Endodermal cell (in vitro differentiated cells): ENCODE measurements at places on chromosomes 5 and 9.
A peak's percentile ranks its signal among the peaks of the same experiment; 100 is the strongest.

DNA sequence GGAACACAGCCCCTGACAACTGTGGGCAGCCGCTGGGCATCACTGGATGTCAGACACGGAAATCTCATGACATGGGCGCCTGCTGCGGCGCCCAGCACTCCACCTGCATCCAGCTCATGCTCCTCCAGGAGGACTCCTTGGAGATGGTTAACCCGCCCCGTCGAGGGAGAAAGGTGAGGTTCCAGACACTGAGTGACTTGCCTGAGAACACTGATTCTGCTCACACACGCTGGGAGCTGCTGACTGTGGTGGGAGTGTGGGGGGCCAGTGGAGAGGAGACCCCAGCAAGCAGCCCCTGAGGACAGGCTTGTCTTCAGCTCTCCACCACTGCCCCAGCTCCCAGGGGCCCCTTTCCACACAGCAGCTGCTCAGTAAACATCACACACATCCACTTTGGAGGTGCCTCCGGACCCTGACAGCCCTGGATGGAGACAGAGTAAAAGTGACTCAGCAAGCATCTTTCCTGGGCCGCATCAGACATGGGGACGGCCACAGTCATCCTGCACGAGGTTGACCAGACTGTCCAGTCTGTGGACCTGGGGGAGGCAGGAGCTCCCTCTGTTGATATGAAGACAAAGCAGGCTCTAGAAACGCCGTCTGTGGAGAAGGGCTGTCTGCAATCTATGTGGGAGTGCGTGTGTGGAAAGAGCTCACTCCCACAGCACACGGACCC lies 283.7 kb upstream of the IRX4 start:
- no peaks in the 10 kb centered on the region for H3K36me3 ChIP-seq
- no peaks in the 10 kb centered on the region for H3K27me3 ChIP-seq
- no peak for DNase-seq
- H3K27ac ChIP-seq = no peak overlapping the region
- H3K4me1 ChIP-seq = no peaks in the 10 kb centered on the region
- H3K4me3 ChIP-seq = no peak overlapping the region

DNA sequence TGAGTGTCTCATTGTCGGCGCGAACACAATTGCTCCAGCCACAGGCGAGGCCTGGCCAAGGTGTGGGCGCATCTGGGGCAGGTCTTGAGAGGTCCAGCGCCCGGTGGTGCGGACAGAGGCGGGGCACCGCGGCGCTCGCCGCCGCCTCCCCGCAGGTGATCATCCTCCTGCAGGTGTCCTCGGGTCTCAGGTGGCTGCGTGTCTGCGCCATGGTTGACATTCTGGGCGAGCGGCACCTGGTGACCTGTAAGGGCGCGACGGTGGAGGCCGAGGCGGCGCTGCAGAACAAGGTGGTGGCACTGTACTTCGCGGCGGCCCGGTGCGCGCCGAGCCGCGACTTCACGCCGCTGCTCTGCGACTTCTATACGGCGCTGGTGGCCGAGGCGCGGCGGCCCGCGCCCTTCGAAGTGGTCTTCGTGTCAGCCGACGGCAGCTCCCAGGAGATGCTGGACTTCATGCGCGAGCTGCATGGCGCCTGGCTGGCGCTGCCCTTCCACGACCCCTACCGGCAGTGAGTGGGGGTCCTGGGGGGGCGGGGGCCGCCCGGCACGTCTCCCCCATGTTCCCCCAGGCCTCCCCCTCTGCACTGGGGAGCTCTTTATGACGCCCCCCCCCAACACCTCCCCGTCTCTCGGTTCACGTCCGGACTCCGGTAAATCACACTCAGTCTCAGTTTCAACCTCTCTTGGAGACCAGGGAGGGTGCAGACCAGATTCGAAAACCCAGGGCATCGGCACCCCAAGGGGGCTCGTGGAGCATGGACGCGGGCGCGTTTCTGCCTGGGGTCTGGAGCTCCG lies 446 bp downstream of the NXNL2 start:
- peaks cover 85% of the 10 kb centered on the region for H3K27me3 ChIP-seq
- peak overlapping the region; percentile 76 for H3K4me3 ChIP-seq
- no peak overlapping the region for H3K27ac ChIP-seq
- no peaks in the 10 kb centered on the region for H3K4me1 ChIP-seq

- no peak overlapping the region for H3K27ac ChIP-seq
- H3K4me3 ChIP-seq = no peak overlapping the region
- DNase-seq = no peak
- no peaks in the 10 kb centered on the region for H3K27me3 ChIP-seq
- H3K4me1 ChIP-seq = no peaks in the 10 kb centered on the region
Observed at GRCh38 chr5:159198063-159199036, 11.0 kb downstream of the RNF145 start.

DNA sequence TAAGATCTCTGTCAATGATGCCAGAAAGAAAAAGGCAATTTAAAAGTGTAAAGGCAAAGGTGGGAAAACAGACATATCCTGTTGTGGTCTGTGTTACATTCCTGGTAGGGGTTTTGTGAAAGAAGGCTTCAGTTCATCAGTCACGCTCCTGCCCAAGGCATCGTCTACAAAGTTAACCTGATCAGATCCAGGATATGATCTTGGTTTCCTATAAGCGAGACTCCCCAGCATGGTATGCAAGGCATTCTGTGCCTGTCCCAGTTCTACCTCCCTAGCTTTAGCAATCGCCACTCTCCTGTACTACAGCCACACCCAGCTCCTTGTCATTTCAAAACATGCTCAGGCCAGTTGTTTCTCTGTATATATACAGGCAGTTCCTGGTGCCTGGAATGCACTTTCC lies 58.0 kb upstream of the PTPN3 start:
- DNase-seq = peak; percentile 47
- no peak overlapping the region for H3K27ac ChIP-seq
- peaks cover 2% of the 10 kb centered on the region for H3K4me1 ChIP-seq
- H3K4me3 ChIP-seq = no peak overlapping the region

- H3K27ac ChIP-seq = peak overlapping the region; percentile 68
- H3K4me3 ChIP-seq = peak overlapping the region; percentile 79
- H3K27me3 ChIP-seq = peaks cover 11% of the 10 kb centered on the region
- peak; percentile 69 for DNase-seq
- H3K4me1 ChIP-seq = peaks cover 9% of the 10 kb centered on the region
- H3K36me3 ChIP-seq = peaks cover 6% of the 10 kb centered on the region
Observed at GRCh38 chr9:133477992-133478850, 678 bp downstream of the SLC2A6 start.

- DNase-seq = peak; percentile 51
- no peak overlapping the region for H3K27ac ChIP-seq
- no peak overlapping the region for H3K4me3 ChIP-seq
- H3K4me1 ChIP-seq = no peaks in the 10 kb centered on the region
- H3K36me3 ChIP-seq = no peaks in the 10 kb centered on the region
- peaks cover 37% of the 10 kb centered on the region for H3K27me3 ChIP-seq
Observed at GRCh38 chr5:375921-376798, 54.6 kb downstream of the AHRR start.

DNA sequence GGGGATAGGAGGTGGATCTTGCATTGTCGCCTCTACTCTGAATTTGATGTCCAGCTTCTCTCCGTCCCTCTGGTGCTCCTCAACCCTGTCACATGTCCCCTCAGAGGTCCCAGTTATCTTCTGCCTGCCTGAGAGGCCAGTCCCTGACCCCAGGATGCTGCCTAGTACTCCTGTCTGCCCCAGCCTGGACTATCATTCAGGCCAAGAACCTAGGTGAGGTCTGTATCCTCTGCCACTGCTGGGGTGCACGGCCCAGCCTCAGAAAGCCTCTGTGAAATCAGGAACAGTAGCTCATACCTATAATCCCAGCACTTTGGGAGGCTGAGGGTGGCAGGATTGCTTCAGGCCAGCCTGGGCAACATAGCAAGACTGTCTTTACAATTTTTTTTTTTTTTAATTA lies 8.6 kb downstream of the SPINK4 start:
- H3K4me3 ChIP-seq = no peak overlapping the region
- DNase-seq = no peak
- no peaks in the 10 kb centered on the region for H3K27me3 ChIP-seq
- H3K36me3 ChIP-seq = peaks cover 4% of the 10 kb centered on the region
- H3K4me1 ChIP-seq = no peaks in the 10 kb centered on the region
- H3K27ac ChIP-seq = no peak overlapping the region

DNA sequence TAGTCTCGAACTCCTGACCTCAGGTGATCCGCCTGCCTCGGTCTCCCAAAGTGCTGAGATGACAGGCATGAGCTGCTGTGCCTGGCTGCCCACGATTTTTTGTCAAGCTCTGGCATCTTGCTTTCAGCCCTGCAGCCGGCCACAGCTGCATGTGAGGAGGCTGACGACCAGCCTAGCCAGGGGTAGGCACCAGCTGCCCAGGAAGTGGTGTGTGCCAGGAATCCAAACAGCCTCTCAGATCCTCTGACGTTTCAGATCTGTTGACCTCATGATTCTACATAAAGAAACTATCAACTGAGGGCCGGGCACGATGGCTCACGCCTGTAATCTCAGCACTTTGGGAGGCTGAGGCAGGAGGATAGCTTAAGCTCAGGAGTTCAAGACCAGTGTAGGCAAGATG lies 19.0 kb downstream of the DYNC2I2 start:
- peaks cover 6% of the 10 kb centered on the region for H3K4me1 ChIP-seq
- peaks cover 34% of the 10 kb centered on the region for H3K36me3 ChIP-seq
- H3K27ac ChIP-seq = no peak overlapping the region

DNA sequence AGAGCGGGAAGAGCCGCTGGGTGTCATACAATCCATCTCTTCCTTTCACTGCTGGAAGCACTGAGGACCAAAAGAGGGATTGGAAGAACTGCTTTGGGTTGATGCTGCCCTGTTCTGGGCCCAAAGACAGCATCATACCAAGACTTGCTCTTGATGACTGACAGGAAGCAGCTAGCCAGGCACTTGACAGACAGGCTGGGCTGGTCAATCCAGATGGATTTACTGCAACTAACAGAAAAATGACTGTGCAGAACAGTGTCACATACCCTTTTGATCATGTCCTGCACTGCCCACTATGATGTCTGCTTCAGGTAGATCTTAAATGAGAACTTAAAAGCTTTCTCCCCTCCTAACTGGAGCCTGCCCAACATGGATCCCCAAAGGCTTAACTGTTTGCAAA lies 157.6 kb downstream of the CRB2 start:
- no peak for DNase-seq
- H3K4me1 ChIP-seq = no peaks in the 10 kb centered on the region
- H3K36me3 ChIP-seq = no peaks in the 10 kb centered on the region
- no peaks in the 10 kb centered on the region for H3K27me3 ChIP-seq
- no peak overlapping the region for H3K27ac ChIP-seq
- H3K4me3 ChIP-seq = no peak overlapping the region

DNA sequence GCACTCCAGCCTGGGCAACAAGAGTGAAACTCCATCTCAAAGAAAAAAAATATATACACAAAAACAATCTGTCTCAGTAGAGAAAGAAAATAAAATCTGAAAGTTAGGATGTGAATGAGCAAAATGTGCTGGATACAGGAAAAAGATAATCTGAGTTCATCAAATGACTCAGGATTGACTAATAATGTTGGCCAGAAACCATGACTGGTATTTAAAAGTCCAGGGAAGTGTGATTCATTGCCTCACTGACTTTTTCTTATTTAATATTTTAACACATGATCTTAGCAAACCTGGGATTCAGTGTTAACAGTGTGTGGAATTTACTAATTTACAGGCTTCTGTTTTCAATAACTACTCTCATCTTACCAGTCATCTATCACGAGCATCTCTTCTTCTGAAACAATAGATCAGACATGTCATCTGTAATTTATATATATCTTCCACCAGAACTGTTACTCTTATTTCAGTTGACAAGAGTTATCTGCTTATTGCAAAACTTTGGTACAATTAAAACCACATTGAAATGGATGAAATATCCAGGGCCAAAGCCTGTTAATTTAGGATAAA lies 256.7 kb downstream of the CDH12 start:
- no peak overlapping the region for H3K4me3 ChIP-seq
- no peak for DNase-seq
- no peaks in the 10 kb centered on the region for H3K27me3 ChIP-seq
- no peaks in the 10 kb centered on the region for H3K36me3 ChIP-seq

- no peak for DNase-seq
- no peaks in the 10 kb centered on the region for H3K36me3 ChIP-seq
- peaks cover 5% of the 10 kb centered on the region for H3K4me1 ChIP-seq
- H3K27ac ChIP-seq = no peak overlapping the region
- no peak overlapping the region for H3K4me3 ChIP-seq
Observed at GRCh38 chr9:130332384-130332926, 66.9 kb downstream of the HMCN2 start.
